Pons (tissue), 1 donor: ENCODE measurements at places on chromosomes 2 and 18.

GRCh38 chr2:66443186-66443978, 8.5 kb downstream of the MEIS1 start:
- peak; percentile 56 for DNase-seq

- DNase-seq = no peak
Measured at GRCh38 chr2:230905448-230906421, 19.3 kb downstream of the GPR55 start.

GRCh38 chr18:13801260-13801601, 22.7 kb upstream of the MC5R start:
- no peak for DNase-seq

- peak; percentile 3 for DNase-seq
Measured at GRCh38 chr2:173524256-173524955, 169.7 kb downstream of the CDCA7 start.

DNA sequence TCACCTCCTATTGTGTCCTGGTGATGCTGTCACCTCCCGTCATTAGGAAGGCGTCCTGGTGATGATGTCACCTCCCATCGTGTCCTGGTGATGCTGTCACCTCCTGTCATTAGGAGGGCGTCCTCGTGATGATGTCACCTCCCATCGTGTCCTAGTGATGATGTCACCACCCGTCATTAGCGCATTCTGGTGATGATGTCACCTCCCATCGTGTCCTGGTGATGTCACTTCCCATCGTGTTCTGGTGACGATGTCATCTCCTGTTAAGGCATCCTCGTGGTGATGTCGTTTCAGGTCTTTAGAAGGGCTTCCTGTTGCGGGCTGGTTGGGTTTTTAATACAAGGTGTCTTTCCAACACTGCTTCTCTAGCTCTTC, 40.7 kb downstream of the CTDP1 start:
- no peak for DNase-seq

DNA sequence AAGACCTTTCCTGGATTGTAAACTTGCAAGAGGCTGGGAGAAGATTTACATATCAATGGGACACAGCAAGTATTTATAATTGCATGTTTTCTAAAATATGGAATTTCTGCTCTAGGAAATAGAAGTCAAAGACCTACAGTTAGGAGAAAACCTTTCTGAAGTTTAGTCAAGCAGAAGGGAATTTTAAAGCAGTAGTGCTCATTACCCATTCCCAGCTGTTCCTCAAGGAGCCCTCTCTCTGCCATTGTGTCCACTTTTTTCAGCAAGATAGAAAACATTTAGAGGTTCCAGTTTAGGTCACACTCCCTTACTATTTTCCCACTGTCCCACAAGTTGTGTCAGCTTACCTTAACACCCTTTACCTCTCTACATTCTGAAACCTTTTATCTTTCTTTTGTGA, 584.0 kb upstream of the CHAC2 start:
- no peak for DNase-seq

- no peak for DNase-seq
Measured at GRCh38 chr18:65329010-65329409, 421.8 kb upstream of the CDH7 start.

DNA sequence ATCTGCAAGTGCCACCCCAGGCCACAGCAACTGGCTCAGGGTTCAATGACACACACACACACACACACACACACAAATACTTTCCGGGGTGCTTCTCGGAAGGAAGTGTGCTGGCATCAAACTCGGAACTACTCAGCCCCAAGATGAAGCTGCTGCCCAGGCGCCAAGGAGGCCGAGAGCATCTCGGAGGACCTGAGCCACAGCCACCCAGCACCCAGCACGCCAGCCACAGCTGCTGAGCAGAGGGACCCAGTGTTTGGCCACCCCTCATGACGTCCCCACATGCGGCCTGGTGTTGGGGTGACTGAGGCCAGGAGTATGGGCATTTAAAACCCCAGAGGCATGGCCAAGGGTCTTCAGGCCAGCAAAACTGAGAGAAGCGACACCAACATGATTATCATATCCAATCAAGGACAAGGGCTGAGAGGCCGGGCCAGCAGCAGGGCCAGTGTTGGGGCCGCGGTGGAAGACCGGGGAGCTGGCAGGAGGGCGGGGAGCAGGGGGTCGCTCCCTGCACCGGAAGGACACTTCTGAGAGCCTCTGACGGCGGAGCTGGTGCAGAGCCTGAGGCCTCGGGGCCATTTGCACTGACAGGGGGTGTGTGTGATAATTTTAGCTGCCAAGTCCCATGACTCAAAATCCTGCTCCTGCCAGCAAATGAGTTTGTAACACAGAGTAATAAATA, 61.8 kb downstream of the BIN1 start:
- no peak for DNase-seq

- DNase-seq = no peak
Measured at GRCh38 chr2:52414561-52415295, 1352.9 kb upstream of the CHAC2 start.

GRCh38 chr2:11582862-11583752, 49.3 kb downstream of the GREB1 start:
- peak; percentile 76 for DNase-seq

DNA sequence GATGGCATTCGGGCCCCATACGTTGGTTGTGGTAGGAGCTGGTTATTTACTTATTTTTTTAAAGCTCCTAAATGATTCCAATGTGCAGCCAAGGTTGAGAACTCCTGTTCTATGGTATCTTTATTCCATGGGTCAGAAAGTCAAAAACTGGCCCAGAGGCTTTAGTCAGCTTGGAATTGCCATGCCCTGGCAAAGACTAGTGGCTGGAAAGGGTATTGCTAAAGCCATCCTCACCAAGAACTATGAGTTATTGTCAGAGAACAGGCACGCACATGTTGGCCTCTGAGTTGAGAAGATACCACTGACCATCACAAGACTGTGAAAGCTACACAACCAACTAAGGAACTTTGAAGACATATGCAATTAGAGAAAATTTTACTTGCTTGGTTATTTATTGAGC, 47.9 kb upstream of the ACMSD start:
- DNase-seq = no peak

- no peak for DNase-seq
Measured at GRCh38 chr2:152825834-152826233, 107.4 kb downstream of the ARL6IP6 start.

GRCh38 chr2:147578529-147578928, 266.3 kb upstream of the ACVR2A start:
- DNase-seq = no peak

GRCh38 chr2:168246072-168246482, 1.3 kb downstream of the STK39 start:
- DNase-seq = peak; percentile 59

- no peak for DNase-seq
Measured at GRCh38 chr2:226649201-226649600, 150.4 kb downstream of the IRS1 start.

- peak; percentile 58 for DNase-seq
Measured at GRCh38 chr2:85886590-85886989, 2.2 kb downstream of the ST3GAL5 start.

- no peak for DNase-seq
Measured at GRCh38 chr18:13696961-13697360, 29.4 kb downstream of the FAM210A start.

DNA sequence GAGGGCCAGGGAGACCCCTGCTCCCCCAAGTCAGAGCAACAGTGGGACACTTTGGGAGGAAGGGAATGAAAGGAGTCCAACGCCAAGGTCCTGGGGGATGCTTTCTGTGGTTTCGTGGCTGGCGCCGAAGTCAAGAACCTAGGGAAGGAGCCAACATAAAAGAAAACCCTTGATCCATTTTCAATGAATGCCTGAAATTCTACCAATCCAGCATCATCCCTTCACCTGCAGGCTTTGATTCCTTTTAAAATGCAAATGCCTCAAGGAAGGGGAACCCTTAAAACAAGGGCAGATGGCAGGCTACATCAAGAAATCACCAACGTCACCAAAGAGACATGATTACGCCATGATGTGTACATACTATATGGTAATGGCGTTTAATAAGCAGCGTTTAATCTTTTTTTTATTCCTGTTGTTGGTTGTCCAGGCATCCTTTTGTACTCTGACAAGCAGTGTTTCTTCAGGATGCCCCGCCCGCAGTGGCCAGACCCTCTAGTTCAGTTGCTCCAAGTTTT, 123.3 kb upstream of the SLC1A4 start:
- DNase-seq = no peak

DNA sequence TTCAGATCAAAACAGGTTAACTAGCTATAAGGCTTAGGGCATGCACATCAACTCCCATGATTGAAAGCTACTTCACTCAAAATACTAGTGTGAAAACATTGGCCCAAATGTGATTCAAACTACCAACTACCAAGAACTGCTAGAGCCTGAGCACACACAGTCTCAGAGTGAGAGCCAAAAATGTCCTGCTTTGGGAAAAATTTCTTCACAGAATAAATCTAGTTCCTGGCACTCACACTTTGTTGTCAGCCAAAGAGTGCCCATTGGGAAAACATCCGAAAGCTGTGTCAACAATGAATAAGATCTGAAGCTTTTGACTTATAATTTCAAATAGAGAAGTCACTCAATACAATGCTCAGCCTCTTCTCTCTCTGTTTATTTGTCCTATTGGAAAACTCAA, 182.7 kb downstream of the LRATD1 start:
- peak; percentile 5 for DNase-seq

DNA sequence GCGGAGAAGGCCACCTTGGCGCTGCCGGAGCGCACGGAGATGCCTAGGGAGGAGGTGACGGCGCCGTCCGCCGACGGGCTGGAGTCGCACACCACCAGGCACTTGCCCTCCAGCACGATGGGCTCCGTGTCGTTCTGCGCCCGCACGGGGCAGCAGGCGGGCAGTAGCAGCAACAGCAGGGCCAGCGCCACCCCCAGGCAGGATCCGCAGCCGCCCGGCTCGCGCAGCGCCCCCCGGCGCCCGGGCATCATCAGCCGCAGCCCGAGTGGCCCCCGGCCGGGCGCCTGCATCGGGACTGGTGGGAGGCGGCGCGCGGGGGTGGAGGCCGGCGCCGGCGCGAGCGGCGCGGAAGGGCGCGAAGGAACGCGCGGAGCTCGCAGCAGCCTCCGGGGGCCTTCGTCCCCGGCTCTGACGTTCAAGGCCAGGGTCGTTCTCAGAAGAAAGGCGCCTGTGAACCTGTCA, 2.2 kb downstream of the CBLN2 start:
- no peak for DNase-seq

DNA sequence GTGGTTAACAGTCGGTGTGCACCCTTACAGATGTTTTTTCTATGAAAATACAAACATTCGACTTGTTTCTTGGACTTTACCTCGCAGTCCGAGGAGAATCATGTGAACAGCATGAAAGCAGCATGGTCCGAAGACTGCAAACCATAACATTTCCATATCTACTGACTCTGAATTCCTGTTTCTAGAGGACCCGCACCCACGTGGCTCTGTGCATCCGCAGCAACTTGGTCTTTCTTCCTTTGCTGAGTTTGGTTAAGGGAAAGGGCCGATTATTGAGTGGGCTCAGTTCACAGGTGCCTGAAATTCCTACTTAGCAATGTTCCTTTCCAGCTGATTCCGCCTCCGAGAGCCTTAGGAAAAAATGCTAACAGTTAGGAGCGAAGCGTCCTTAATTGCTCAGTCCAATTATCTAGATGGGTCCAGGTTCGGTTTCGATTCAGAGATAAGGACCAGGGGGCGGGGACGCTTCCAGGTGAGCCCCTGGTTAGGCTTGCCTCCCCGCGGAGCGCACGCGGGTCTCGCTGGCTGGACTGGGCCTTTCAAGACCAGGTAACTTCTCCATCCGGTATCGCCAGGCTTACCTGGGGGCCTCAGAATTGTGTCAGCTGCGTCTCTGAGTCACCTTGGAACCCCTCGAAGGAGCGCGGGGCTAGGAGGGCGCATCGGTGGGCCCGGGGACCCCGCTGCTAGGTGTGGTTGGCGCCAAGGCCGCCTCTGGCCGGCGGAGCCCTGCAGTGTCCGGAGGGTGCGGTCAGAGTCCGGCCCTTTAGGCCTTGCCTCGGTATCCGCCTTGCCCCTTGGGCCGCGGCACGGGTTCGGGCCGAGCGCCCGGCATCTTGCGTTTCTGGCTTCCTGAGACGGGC, 1.1 kb upstream of the B3GNT2 start:
- DNase-seq = no peak

- DNase-seq = no peak
Measured at GRCh38 chr18:61503688-61504087, 170.5 kb downstream of the CDH20 start.

GRCh38 chr2:150491943-150492342, 4.5 kb upstream of the RND3 start:
- DNase-seq = no peak

DNA sequence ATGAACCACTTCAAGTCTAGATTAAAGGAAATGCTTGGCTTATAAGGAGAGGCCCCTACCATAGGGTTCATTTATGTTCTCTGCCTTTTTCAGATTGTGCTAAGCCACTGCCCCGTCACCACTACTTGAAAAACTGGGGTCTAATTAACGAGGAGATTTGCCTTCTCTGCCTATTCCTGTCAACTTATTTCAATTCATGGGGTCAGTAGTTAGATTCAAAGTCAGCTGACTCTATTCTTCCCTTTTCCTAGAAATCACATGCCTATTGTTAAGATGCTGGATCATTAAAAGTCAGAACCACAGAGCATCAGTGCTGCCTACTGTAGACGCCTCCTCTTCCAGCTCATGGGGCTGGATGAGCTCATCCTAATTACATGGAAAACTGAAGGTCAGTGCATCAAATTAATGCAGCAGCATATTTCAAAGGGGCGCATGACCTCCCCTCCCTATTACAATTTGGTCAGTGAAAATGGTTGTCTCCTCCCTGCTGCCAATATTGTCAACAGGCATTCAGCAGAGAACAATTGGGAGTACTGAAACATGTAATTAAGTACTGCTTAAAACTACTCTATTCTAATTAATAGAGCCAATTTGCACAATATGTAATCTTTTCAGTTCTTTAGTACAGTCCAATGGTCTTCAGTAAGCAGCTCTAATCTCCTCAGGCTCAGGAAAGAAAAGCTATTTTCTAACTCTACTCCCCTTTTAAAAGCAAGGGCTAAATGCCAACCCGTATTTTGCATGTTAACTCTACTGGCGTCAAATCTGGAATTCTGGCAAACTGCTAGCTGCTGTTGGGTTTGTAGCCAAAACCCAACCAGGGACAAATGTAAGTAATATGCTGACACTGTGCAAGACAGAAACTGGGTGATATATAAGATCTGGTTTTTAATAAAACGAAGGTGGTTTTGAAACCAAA, 117.4 kb upstream of the ITGB6 start:
- DNase-seq = peak; percentile 37

GRCh38 chr2:17933256-17933655, 54.8 kb downstream of the KCNS3 start:
- no peak for DNase-seq

GRCh38 chr2:28982381-28982950, 1.4 kb downstream of the TOGARAM2 start:
- DNase-seq = no peak

DNA sequence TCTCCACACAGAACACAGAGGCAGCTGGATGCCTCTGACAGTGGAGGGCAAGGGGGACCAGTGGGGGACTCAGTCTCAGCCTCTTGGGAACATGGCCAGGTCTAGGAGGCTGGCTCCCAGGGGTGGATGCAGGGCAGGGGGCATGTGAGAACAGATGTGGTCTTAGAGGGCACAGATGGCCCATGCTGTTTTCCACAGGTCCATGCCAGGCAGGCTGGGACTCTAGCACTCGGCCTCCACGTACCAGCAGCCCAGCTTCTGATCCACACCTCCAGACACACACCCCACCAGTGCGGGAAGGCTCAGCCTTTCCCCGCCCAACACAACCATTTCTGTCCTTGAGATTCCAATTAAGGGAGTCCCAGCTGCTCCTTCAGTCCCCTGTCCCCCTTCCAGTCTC, 42.4 kb downstream of the TNS1 start:
- no peak for DNase-seq
